Thoracic aorta (tissue), 2 donors: ENCODE measurements at places on chromosomes 4 and X.

DNA sequence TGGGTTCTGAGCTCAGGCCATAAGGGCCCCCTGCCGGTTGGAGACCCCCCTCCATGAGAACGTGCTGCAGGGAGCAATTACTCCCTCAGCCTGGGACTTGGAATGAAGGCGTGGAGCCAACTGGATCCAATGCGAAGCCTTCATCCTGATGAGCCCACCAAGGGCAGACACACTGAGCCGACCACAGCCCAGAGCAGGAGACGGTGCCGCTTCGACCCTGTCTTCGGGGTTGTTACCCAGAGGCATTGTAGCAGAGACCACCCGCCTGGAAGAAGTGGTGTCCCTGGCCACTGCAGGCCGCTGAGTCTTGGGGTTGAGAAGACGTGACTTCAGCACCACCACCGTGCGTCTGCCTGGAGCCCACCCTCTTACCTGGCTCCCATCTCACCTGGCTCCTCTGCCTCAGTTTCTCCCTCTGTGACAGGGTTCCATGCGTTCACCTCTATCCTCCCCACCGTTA is 7.0 kb upstream of the NKX1-1 start:
- no peak for DNase-seq

GRCh38 chr4:132955146-132955545 is 193.9 kb upstream of the PCDH10 start:
- DNase-seq = no peak

DNA sequence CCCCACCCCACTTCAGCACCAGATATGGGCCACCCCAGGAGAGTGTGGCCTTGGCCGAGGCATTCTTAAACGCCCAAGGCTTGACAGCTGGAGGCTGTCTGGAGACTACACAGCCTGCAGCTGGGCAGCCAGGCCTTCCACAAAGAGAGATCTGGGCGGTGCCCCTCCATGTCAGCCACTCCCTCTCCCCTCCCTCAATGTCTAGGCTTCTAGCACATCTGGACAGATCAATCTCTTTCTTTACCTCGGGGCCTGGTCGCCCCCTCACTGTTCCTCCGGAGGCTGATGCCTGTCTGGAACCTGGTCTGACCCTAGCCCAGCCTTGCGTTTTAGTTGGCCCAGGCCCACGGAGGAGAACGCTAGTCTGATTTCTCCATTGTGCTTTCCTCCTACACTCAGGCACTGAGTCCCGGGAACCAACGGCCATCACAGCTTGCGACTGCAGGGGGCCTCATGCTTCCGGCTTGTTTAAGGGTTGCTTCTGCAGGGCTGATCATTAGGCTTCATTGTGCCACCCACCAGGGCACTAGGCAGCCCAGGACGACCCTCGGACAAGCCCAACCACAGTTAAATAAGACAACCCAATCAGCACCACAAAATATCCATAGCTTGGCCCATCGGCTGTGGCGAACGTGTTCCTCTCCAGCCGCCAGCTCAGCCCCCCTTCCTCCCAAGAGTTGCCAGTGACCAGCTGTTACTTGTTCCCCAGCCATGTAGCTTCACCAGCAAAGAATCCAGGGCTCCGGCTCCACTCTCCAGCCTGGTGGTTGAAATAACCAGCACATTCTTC is 200.6 kb downstream of the BCOR start:
- no peak for DNase-seq

GRCh38 chr4:116872308-116872707 is 213.1 kb downstream of the TRAM1L1 start:
- no peak for DNase-seq

DNA sequence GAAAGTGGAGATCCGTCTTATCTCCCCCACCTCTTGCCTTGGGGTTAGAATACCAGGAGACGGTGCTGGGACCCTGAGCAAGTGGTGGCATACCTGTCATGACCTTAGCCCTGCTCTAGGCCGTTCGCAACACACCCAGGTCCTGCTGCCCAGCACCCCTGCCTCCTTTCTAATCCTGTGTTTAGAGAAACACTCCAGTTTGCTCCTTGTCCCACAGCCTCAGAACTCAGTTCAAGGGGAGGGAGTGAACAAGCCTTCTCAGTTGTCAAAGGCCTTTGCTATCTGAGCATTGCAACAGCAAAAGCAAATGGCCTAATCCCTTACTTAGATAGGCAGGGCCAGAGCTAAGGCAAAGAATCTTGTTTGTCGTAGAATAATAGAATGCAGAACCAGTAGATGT is 67.9 kb downstream of the CHRNA9 start:
- no peak for DNase-seq

GRCh38 chr4:65789805-65790204 is 119.5 kb upstream of the EPHA5 start:
- no peak for DNase-seq

GRCh38 chr4:185272245-185272644 is 62.8 kb downstream of the SNX25 start:
- DNase-seq = no peak

DNA sequence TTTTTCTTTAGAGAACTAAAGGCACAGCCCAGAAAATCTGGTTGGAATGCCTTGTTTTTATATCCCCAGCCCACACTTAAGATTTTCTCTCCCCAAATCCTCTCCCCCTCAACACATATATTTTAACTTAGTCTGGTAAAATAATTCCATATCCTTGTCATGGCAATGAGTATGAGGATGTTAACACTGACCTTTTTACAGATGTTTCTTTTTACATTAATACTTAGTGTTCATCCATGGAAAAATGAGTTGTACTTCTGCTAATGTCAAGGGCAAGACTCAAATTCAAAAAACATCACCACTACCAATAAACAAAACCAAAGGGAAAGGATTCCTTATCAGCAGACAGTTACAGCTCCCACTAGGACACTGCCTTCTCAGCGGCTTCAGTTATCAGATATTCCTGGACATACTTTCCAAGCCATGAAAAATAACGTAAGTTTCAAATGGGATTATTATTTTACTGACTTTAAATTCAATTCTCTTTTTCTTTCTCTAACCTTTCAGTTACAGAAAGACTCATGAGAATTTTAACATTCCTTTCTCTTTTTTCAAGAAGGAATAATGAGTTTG is 83.3 kb downstream of the RASL11B start:
- no peak for DNase-seq

DNA sequence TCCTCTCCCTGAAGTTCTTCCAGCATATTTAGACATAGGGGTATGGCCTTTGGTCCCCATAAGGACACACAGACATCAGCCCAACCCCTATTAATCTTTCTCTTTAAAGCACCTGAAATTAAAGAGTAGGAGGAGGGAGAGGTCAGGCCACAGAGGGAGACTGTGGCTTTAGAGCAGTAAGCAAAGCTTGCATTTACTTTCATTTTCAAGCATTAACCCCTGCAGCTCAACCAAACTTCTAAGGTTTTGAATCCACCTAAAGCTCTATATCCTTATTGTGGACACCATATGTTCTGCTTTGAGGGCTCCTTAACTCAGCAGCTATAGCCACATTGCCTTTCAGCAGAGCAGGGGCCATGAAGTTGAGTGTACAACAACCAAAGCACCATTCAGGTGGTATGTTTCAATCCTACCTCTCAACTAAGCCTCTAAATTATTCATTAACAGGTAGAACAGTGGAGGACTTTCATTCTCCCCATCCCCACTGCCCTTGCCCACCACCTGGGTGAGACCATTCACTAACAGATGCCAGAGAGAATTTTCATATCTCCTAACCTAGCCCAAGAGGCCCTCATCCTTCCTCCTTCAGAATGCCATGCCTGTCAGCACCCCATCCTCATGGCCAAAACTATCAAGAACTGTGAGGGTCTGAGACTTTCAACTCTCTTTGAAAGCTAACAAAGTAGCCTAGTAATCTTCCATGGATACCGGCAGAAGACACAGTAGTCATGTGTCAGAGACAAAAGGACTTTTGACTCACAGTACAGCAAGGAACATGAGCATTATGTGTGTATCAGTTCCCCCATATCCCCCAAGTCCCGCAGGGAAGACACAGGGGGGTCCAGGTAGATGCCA is 20.8 kb downstream of the LIN54 start:
- no peak for DNase-seq

- no peak for DNase-seq
These were observed 56.1 kb downstream of the CCKAR start for GRCh38 chr4:26434030-26434639.

DNA sequence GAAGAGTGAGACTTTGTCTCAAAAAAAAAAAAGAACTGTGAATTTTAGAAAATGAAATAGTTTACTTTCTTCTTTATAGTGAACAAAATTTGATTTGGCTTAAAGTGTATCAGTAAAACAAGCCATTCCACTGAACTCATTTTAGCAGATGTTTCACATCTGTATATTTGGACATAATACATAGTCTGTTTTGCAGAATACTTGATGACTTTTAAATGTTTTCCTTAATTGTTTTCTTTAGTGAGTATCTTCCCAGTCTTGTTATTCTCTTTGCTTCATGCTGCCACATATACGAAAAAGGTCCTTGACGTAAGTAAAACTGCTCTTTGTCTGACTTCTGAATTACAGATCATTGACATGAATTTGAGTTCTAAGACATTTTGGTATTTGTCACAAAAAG is 8.3 kb downstream of the TMEM33 start:
- no peak for DNase-seq

DNA sequence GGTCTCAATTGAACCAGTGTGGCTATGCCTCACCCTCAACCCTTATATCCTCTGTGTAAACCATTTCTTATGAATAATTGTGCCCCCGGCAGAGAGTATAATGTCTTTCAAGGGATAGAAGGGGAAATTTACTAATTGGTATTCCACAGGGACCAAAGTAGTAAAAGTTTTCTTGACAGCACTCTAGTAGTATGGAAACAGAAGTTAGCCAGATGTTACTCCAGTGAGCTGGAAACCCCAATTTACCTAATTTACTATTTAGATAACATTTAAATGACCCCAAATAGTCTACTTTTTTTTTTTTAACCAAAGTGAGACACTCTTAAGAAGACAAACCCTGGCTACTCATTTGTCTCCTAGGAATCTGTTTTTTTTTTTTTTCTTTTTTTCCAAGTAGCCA is 32.3 kb downstream of the DTHD1 start:
- DNase-seq = no peak

DNA sequence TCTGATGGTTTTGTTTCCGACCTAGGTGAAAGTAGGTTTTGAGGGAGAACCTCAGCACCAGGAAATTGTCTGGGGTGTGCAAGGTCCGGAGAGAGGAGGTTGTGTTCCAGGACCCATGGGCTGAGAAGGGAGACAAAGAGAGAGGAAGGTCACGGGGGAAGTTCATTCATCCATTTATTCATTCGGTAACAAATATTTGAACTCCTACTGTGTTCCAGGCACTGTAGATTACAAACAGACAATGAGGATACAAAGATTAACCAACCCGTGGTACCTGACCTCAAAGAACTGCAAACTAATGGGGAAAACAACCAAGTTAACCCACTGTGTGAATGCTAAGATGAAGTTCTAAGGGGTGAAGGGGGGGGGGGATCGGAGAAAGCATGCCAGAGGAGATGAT is 1.8 kb upstream of the GPC3 start:
- no peak for DNase-seq

DNA sequence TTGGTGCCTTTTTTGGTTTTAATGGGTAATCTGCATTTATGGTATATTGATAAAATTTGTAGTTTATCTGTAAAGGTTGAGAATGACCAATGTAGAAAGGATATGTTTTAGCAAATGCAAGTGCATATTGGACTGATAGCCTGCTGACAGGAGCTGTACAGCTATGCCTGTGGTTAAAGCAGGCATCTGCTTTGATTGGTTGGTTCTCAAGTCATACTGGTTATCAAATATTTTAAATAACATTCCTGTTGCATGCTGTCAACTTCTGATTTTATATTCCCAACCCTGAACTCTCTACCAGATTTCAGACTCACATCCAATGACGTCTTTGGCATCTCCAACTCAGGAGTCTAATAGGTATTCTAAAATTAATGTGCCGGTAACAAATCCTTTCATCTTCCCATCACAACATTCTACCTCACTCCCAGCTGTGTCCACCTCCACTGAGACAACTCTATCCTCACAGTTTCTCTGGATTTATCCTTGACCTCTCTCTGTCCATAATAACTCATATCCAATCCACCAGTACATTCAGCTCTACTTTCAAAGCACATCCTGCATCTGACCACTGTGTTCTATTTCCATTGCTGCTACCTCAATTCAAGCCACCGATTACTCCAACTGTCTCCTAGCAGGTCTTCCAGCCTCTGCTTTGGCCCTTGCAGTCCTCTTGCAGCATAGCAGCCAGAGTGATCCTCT is 125.7 kb downstream of the CAMK2D start:
- no peak for DNase-seq

GRCh38 chr4:138408758-138409157 is 166.6 kb upstream of the SLC7A11 start:
- no peak for DNase-seq

DNA sequence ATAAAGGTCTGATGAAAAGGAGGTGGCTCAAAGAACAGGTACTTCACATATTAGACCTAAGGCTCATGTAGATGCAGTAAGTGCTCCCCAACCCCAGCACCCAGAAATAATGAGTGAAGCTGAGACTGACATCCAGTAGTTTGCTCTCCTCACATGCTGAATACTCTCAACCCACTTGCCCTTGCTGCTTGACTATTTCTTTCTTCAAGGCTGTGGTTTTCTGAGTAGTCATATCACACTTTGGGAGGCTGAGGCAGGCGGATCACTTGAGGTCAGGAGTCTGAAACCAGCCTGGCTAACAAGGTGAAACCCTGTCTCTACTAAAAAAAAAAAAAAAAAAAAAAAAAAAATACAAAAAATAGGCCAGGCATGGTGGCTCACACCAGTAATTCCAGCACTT is 51.5 kb upstream of the PRPS1 start:
- no peak for DNase-seq

DNA sequence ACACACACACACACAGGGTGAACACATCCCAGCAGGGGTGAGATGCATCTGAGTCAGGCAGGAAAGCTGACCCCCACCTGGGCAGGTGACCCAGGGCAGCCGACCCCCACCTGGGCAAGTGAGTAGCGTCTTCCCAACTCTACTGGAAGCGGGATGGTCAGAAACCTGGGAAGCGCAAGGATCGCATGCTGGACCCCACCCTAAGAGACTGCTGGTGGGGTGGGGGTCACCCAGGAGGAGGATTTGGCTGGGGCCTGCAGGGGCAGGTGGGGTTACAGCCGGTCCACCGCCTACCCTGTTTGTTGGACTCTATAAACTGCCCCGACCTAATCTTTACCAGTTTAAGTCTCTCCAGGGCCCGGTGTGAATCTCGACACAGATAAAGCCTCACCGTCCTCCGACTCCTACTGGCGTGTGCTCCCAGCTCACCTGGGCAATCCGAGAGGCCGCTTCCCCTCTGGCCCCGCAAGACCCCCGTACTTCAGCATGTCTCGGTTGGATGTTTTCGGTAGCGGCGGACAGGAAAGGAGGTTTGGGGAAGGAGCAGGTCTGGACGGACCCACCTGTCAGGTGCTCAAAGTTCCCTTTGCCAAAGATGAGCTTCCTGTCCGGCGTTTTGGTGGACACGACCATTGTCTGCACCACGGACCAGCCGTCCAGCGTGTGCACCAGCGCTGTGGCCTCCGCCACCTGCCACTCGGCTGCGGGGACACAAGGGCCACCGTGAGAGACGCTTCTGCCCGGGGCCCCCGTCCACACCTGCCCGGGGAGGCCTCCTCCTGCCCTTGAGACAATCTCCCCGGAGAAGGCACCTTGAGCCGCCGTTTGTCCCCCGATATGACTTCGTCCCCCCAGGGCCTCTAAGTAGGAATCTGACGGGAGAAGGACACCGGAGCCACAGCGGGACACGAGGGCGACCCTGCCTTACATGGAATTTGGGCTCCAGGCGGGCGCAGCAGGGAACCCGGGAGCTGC is 2.0 kb downstream of the GTPBP6 start:
- DNase-seq = no peak
